GM23338 (cell line): ENCODE measurements at places on chromosomes 4 and X.

GRCh38 chrX:57422289-57422688 lies 135.8 kb downstream of the FAAH2 start:
- DNase-seq = no peak

GRCh38 chr4:56817840-56818491 lies 3.5 kb downstream of the SPINK2 start:
- no peak for DNase-seq

GRCh38 chrX:74613370-74614092 lies 893 bp downstream of the RLIM start:
- peak; percentile 19 for DNase-seq

GRCh38 chr4:1154126-1154522 lies 18.3 kb downstream of the SPON2 start:
- DNase-seq = no peak

GRCh38 chrX:38804432-38804681 lies 3.1 kb downstream of the MID1IP1 start:
- no peak for DNase-seq

- no peak for DNase-seq
Measured at GRCh38 chr4:56371426-56372220, 15.7 kb downstream of the AASDH start.

GRCh38 chr4:79575709-79576428 lies 167.8 kb upstream of the GK2 start:
- DNase-seq = no peak

GRCh38 chrX:19543951-19544381 lies 28.7 kb upstream of the MAP3K15 start:
- DNase-seq = no peak

- no peak for DNase-seq
Measured at GRCh38 chrX:13376857-13377549, 57.1 kb upstream of the ATXN3L start.

GRCh38 chrX:137823257-137823656 lies 257.3 kb downstream of the ZIC3 start:
- DNase-seq = peak; percentile 4

DNA sequence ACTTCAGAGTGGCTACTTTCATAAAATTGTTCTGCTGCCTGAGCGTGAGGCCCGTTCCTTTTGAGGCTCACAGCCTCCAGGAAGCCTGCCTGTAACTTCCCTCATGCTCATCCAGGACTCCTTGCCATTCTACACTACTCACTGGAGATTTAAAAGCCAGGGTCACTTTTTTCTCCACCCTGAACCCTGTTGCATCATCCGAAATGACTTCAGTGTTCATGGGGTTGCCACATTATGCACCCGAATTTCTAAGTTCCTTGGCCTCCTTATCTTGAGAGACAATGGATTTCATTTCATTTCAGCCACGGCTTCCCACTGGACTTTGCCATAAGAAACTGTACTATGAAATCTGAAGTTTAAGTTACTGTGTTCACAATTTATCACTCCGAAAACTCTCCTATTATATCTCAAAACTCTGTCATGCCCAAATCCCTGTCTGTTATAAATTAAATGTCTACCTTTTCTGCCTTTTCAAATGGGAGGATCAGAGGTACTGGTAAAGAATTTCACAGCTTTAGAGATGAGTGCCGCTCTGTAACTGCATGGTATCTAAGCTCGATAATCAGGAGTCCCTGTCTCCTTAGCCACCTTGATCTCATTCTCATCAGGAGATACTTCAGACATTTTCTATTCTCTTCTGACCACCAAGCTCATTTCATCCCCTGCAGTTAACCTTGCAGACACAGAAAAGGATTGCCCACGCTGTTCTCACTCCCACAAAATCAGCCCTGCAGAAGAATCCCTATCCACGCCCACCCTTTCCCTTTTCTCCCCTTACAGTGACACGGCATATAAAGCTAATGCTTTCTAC lies 59.9 kb downstream of the TRIML1 start:
- no peak for DNase-seq

DNA sequence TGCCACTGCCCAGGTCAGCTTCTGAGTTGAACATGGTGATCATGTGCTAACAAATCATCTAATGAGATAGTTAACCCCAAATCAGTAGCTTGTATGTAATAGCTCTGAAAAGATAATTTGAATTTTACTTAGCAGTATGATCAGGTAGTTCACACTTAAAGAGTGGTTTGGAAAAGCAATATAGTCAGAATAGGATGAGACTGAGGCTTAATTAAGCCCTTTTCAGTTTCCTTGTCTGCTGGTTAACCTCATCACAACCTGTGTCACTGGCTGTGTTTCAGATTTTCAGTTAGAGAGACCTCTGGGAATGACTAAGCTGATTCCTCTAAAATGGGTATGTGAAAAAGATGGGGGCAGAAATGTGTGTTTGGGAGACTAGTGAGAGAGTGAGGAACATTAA lies 38.1 kb downstream of the GPR174 start:
- no peak for DNase-seq

GRCh38 chr4:79287076-79287475 lies 38.8 kb downstream of the NAA11 start:
- DNase-seq = no peak

GRCh38 chr4:122195718-122196117 lies 43.6 kb downstream of the BLTP1 start:
- DNase-seq = no peak

DNA sequence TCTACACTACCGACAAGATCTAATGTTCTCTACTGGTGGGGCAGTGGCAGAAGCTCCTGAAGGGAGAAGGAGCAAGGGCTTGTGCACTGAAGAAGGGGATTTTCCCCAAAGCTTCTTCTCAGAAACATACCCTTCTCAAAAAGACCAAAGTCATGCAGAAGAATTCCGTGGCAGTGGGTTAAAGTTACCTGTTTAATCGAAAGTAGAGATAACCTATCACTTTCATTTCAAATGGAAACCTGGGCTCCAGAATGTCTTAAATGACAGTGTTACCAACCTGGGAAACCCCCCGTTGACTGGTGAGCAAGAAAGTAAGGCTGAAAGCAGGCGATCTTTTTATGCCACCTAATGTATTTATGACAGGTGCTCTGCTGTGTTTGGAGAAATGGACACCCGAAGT lies 92.5 kb upstream of the TEX13D start:
- no peak for DNase-seq

GRCh38 chrX:22629105-22629725 lies 356.5 kb downstream of the CBLL2 start:
- DNase-seq = no peak

- no peak for DNase-seq
Measured at GRCh38 chr4:181938631-181939030, 304.6 kb upstream of the TENM3 start.
